ENCODE measurements at places on chromosomes 13 and 19. TPM values are rescaled to one million over a fixed set of nuclear protein-coding genes. Genes with fewer than 3 reads are reported as not detected.

DNA sequence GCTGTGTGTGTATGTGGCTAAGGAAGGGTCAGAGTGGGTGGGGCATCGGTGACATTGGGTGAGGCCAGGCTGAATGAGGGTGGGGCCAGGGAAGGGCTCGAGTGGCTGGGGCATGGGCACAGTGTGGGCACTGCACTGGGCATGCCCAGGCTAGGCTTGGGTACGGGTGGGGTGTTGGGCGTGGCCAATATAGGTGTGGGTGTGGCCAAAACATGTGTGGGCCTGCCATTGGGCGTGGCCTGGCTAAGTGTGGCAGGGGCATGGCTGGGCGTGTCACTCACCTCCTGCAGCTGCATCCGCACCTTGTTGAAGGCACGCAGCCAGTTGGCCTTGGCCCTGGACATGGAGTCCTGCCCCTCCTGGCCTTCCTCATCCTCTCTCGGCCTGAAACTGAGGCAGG is 33.2 kb downstream of the UNC13A start:
- no peak overlapping the region for H3K4me3 ChIP-seq
- no peaks in the 10 kb centered on the region for H3K4me1 ChIP-seq
- no peak overlapping the region for H3K27ac ChIP-seq
- peaks cover 55% of the 10 kb centered on the region for H3K27me3 ChIP-seq

- H3K36me3 ChIP-seq, result no peaks in the 10 kb centered on the region
- no peak for DNase-seq
- peak overlapping the region; percentile 43 for H3K4me3 ChIP-seq
- peaks cover 15% of the 10 kb centered on the region for H3K4me1 ChIP-seq
Measured at GRCh38 chr13:45310341-45311131, 30.4 kb downstream of the TPT1 start.

- H3K4me1 ChIP-seq, result no peaks in the 10 kb centered on the region
- H3K36me3 ChIP-seq, result no peaks in the 10 kb centered on the region
- no peak for DNase-seq
- no peak overlapping the region for H3K4me3 ChIP-seq
Measured at GRCh38 chr19:33693678-33694077, 71.9 kb downstream of the CHST8 start.

GRCh38 chr19:29576761-29577648 is 29.1 kb upstream of the POP4 start:
- no peaks in the 10 kb centered on the region for H3K36me3 ChIP-seq
- no peaks in the 10 kb centered on the region for H3K4me1 ChIP-seq
- H3K27ac ChIP-seq, result no peak overlapping the region
- DNase-seq, result no peak
- H3K27me3 ChIP-seq, result peaks cover 94% of the 10 kb centered on the region

DNA sequence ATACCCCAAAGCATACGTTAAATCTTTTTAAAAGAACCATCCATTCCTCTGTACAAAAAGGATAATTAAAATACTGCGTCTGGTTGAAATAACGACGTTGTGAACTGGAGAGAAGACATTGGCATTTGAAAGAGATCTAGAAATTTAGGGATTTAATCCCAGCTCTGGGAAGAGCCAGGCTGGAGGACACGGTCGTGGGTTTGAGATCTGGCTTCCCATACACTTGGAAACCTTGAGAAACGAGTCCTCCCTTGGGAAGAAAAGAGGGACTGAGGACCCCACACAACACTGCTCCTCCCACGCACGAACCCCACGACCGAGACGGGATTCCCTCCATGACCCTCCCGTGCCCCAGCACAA is 625 bp downstream of the ZNF709 start:
- H3K4me3 ChIP-seq, result peak overlapping the region; percentile 57
- 0 out of 2 replicates have a peak, but pooled peaks cover 4% of the 10 kb centered on the region for H3K27me3 ChIP-seq
- no peak for DNase-seq

- no peaks in the 10 kb centered on the region for H3K27me3 ChIP-seq
- H3K4me3 ChIP-seq, result no peak overlapping the region
- H3K4me1 ChIP-seq, result peaks cover 9% of the 10 kb centered on the region
- no peak for DNase-seq
Measured at GRCh38 chr19:46761418-46761831, 15.2 kb upstream of the STRN4 start.

GRCh38 chr13:82292334-82292733 is 1589.9 kb downstream of the SLITRK1 start:
- no peaks in the 10 kb centered on the region for H3K27me3 ChIP-seq
- H3K36me3 ChIP-seq, result no peaks in the 10 kb centered on the region
- H3K4me3 ChIP-seq, result no peak overlapping the region

- no peak overlapping the region for H3K4me3 ChIP-seq
- no peaks in the 10 kb centered on the region for H3K36me3 ChIP-seq
- peaks cover 9% of the 10 kb centered on the region for H3K4me1 ChIP-seq
- no peaks in the 10 kb centered on the region for H3K27me3 ChIP-seq
- no peak overlapping the region for H3K27ac ChIP-seq
- DNase-seq, result no peak
Measured at GRCh38 chr19:18119013-18119716, 21.6 kb downstream of the MAST3 start.

- H3K27me3 ChIP-seq, result no peaks in the 10 kb centered on the region
- no peaks in the 10 kb centered on the region for H3K4me1 ChIP-seq
- peaks cover 5% of the 10 kb centered on the region for H3K36me3 ChIP-seq
- no peak for DNase-seq
- no peak overlapping the region for H3K27ac ChIP-seq
Measured at GRCh38 chr13:112844879-112845278, 124.1 kb upstream of the MCF2L start.

- no peaks in the 10 kb centered on the region for H3K36me3 ChIP-seq
- no peak for DNase-seq
- H3K27me3 ChIP-seq, result no peaks in the 10 kb centered on the region
Measured at GRCh38 chr19:35462476-35462953, 14.5 kb downstream of the FFAR2 start.

GRCh38 chr13:29532821-29533220 is 62.7 kb downstream of the SLC7A1 start:
- DNase-seq, result no peak
- H3K36me3 ChIP-seq, result peaks cover 32% of the 10 kb centered on the region
- H3K4me1 ChIP-seq, result no peaks in the 10 kb centered on the region
- H3K4me3 ChIP-seq, result no peak overlapping the region

DNA sequence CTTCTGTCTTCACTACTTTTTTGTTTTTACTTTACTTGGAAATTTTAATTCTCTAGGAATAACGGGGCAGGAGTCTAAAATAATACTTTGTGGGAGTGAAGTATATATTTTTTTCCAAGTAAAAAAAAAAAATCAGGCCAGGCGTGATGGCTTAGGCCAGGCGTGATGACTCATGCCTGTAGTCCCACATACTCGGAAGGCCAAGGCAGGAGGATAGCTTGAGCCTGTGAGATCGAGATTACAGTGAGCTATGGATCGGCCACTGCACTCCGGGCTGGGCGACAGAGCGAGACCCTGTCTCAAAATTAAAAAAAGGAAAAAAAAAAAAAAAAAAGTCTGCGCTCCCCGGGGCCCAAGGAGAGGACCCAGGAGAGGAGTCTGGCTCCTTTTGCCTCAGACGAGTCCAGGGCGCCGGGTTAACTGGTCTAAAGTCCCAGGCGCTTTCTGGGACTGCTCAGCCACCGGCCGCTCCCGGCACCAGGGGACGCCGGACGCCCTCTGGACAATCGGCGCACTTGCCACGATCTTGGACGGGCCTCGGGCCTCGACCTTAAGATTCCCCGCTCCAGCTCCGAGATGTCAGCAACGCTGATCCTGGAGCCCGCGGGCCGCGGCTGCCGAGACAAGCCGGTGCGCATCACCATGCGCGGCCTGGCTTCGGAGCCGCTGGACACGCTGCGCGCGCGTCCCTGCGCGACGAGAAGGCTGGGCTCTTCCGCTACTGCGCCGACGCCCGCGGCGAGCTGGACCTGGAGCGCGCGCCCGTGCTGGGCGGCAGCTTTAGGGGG is 2.7 kb upstream of the ZFP82 start:
- H3K27ac ChIP-seq, result no peak overlapping the region
- H3K4me3 ChIP-seq, result no peak overlapping the region
- H3K27me3 ChIP-seq, result peaks cover 18% of the 10 kb centered on the region
- no peaks in the 10 kb centered on the region for H3K4me1 ChIP-seq
- H3K36me3 ChIP-seq, result no peaks in the 10 kb centered on the region
- DNase-seq, result no peak

DNA sequence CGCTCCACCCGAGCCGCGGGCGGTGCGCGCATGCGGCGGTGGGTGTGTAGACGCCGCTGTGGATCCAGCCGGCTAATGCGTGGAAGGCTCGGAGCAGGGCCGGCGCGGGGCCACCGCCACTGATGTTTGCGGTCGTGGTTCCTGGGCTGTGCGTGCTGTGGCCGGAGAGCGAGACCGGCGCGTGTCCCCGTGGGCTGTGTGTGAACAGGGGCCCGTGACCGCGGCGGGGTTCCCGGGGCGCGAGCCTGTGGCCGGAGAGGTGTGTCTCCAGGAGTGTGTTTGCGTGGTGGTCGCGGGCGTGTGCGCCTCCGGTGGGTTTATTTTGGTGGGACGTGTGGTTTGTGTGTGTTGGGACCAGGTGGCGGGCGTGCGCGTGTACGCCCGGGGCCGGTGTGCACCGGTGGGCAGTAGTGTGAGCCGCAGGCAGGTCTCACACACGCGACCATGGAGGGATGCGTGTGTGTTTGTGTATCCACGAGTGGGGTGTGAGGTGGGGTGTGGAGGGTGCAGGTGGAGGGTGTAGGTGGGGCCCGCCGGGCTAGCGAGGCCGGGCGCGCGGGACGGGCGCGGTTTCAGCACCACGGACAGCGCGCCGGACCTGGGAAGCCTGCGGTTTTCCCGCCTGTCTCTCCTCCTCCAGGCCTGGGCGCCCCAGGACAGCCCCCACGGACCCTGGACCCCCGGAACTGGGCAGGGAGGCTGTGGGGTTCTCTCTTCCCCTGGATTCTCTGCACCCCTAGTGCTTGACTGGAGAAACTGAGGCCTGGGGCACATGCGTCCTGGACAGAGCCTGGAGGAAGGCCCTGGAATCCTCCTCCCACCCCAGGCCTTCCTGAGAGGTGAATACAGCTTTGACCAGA is 1.6 kb downstream of the HCN2 start:
- no peak overlapping the region for H3K4me3 ChIP-seq
- H3K27me3 ChIP-seq, result peaks cover 29% of the 10 kb centered on the region
- H3K36me3 ChIP-seq, result no peaks in the 10 kb centered on the region
- peaks cover 15% of the 10 kb centered on the region for H3K4me1 ChIP-seq

GRCh38 chr13:60143775-60144174 is 20.0 kb downstream of the DIAPH3 start:
- 0 out of 2 replicates have a peak, but pooled peaks cover 3% of the 10 kb centered on the region for H3K36me3 ChIP-seq
- no peak overlapping the region for H3K4me3 ChIP-seq
- H3K27me3 ChIP-seq, result no peaks in the 10 kb centered on the region
- 0 out of 2 replicates have a peak, but pooled peaks cover 7% of the 10 kb centered on the region for H3K4me1 ChIP-seq
- H3K27ac ChIP-seq, result no peak overlapping the region

- no peak overlapping the region for H3K27ac ChIP-seq
- H3K4me1 ChIP-seq, result 0 out of 2 replicates have a peak, but pooled peaks cover 4% of the 10 kb centered on the region
- no peak for DNase-seq
- no peak overlapping the region for H3K4me3 ChIP-seq
- H3K27me3 ChIP-seq, result no peaks in the 10 kb centered on the region
Measured at GRCh38 chr19:55304279-55304978, 20.6 kb downstream of the BRSK1 start.

DNA sequence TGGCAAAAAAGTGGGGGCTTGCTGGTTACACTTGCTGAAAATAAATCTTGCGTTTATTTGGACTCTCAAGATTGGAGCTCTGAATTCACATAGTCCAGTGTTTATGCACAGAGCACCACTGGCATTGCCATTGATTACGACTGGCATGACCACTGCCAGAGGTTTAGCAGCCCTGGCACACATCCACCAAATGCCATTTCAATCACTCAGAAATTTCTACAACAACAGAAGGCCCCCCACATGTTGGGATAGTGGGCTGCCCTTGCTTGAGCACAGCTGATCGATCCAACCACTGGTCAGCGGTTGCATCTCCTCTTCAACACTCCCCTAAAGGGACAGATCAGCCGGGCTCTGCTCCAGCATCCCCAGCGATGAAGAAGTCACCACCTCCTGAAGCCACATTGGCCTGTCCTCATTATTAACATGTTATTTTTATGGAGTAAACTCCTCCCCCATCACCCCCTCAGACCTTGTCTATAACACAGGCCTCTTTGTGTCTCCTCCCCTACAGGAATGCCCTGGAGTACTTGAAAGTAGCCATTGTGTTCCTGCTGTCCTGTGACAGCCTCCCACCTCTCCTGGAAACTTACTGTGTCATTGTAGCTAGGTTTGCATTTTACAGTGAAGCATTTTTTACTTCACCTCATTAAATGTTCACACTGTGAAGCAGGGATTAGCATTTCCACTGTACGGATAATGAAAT is 51.3 kb downstream of the CDADC1 start:
- H3K4me1 ChIP-seq, result no peaks in the 10 kb centered on the region
- no peak overlapping the region for H3K4me3 ChIP-seq
- H3K36me3 ChIP-seq, result no peaks in the 10 kb centered on the region
- no peak for DNase-seq

DNA sequence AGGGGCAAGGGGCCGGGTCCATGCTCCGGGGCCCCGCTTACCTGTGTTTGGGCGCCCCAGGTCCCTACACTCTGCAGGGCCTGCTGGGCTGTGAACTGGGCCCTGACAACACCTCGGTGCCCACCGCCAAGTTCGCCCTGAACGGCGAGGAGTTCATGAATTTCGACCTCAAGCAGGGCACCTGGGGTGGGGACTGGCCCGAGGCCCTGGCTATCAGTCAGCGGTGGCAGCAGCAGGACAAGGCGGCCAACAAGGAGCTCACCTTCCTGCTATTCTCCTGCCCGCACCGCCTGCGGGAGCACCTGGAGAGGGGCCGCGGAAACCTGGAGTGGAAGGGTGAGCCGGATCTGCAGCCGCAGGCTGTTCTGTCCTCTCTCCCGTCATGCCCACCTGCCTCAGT is 1.7 kb downstream of the FCGRT start:
- H3K4me3 ChIP-seq, result no peak overlapping the region
- no peaks in the 10 kb centered on the region for H3K4me1 ChIP-seq
- H3K27me3 ChIP-seq, result peaks cover 10% of the 10 kb centered on the region
- DNase-seq, result no peak

DNA sequence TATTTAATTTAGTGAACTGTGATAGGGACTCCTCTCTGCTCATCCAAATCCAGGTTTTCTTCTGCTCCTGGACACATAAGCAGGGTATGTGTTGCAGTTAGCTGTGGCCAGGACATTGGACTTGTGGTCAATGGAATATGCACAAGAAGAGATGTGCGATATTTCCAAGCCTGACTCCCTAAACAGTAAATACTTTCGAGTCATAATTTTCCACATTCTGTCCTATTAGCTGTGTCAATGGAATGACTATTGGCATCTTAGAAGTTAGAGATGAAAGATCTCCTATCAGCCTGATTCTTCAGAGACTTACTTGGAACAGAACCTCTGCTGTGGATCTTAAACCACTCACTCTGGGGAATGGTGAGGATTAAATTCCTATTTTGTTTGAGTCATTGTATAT is 771.0 kb downstream of the EFNB2 start:
- H3K4me3 ChIP-seq, result no peak overlapping the region
- H3K27ac ChIP-seq, result no peak overlapping the region
- H3K36me3 ChIP-seq, result no peaks in the 10 kb centered on the region
- no peaks in the 10 kb centered on the region for H3K27me3 ChIP-seq
- DNase-seq, result no peak
- no peaks in the 10 kb centered on the region for H3K4me1 ChIP-seq

- no peak overlapping the region for H3K4me3 ChIP-seq
- H3K4me1 ChIP-seq, result no peaks in the 10 kb centered on the region
- H3K36me3 ChIP-seq, result no peaks in the 10 kb centered on the region
- no peak for DNase-seq
- no peak overlapping the region for H3K27ac ChIP-seq
- H3K27me3 ChIP-seq, result no peaks in the 10 kb centered on the region
Measured at GRCh38 chr13:38980750-38981078, 9.9 kb downstream of the STOML3 start.

Gene RASGRP4
- not detected for total RNA-seq

Gene HSH2D
- total RNA-seq, result 13.7 TPM

Gene ZFP28
- 3.2 TPM for total RNA-seq

Gene SPRED3
- 5.4 TPM for total RNA-seq

Gene ZNF784
- 7.7 TPM for total RNA-seq

Gene FRY
- 4.7 TPM for total RNA-seq

Gene APOC4
- total RNA-seq, result not detected

Gene LGALS14
- total RNA-seq, result not detected
